Amniotic epithelial cell (primary cell): ENCODE measurements at places on chromosomes 5 and 9.
A peak's percentile ranks its signal among the peaks of the same experiment; 100 is the strongest.

GRCh38 chr9:75186767-75187380 lies 98.6 kb downstream of the OSTF1 start:
- DNase-seq = no peak

GRCh38 chr5:14316471-14316870 lies 173.3 kb downstream of the TRIO start:
- no peak for DNase-seq

DNA sequence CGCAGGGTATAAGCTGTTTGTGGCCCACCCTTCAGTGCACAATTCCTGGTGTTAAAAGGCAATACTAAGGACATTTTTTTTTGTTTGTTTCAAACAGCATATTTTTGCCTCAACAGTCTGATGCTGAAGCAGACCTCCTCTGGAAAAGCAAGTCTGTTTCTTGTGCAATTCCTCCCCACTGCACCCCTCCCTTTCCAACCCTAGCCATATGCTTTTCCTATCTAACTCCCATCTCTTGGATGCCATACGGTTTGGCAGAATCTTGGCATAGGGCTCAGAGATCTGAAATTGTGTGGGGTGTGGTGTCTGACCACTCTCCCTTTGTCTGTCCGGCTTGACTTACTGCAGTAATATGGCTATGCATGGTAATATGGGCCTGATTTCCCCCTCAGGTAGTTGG lies 161.6 kb downstream of the TMEM38B start:
- no peak for DNase-seq

GRCh38 chr5:57067597-57067924 lies 106.3 kb upstream of the GPBP1 start:
- DNase-seq = peak; percentile 15

DNA sequence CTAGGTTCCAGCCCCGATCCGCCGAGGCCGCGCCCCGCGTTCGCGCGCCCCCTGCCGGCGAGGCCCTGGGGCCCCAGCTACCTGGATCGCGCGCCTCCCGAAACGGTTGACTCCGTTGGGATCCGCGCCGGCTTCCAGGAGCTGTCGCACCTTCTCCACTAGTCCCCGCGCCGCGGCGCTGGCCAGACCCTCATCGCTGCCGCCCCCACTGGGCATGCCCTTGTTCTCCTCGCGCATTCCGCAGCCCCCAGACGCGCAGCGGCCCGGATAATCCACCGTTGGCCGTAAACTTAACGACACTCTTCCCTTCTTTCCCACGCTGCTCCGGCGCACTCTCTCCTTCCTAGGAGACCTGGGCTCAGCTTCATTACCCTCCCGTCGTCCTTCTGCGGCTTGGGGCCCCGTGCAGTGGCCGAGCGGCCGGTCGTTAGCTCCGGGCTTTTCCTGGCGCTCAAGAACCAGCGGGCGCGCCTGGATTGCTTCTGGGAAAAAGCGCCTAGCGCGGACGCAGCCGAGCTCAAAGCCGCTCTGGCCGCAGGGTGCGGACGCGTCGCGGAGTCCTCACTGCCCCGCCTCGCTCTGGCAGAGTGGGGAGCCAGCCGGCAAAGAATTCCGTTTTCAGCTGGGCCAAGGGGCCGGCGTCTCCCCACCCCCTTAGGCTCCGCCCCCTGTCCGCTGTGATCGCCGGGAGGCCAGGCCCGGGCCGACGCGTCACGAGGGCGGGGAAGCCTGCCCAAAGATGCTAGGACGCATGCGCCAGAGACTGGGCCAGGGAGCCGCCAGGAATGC lies at the start of gene CDKN2B:
TSS of gene CDKN2B (minus strand) at position 589 of the 789 bp plus-strand sequence. CDS start at position 237, 352 bp downstream.
- peak; percentile 91 for DNase-seq

DNA sequence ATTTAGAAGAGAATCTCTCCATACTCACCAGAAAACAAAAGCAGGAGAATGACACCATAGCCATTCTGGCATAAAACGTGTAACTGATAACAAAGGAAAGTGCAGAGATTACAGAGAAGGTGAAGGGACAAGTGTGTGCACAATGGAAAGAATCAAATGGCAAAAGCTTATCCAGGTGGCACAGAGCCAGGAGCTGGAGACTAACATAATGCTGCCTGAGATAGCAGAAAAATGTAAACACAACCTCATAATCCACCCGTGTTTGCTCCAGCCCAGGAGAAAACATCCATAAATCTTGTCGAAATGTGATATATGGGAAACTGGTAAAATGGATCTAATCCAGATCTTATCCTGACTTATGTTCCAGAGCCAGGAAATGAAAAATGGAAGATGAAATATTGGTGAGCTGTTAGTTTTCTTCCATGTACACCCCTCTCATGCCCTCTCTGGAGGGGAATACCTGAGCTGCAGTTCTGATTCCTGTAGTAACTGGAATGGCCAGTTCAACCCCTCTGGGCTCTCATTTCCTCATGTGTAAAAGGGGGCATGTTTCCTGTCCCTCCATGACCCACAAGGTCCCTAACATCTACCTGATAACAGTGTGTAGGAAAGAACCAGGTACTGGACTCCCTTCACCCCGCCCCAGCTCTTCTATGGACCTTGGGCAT lies 212.3 kb upstream of the DAPK1 start:
- DNase-seq = peak; percentile 94

DNA sequence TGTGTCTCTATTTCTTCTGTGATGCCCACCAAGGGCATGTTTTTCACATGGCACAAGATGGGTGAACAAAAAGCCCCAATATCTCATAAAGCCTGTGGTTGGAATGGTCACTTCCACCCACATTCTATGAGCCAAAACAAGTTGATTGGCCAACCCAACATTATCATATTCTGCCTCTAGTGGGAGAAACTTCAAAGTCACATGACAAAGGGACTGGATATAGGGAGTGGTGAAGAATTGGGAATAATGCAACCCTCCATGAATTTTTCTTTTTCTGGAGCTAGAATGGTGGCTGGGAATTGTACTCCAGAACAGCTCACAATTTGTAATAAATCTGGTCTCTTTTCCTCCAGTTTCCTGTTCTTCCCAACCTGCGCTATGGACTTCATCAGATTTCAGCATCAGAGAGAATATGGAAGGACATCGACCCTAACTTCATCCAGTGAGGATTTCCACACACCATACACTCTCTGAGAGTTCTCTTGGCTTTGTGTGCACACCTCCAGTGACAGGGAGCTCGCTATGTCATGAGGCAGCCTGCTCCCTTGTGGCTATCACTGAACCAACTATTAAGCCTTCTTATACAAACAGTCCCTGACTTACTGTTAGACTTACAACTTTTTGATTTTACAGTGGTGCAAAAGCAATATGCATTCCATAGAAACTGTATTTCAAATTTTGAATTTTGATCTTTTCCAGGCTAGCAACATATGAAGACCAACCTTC lies 12.0 kb upstream of the B4GALT1 start:
- no peak for DNase-seq

- DNase-seq = no peak
Measured at GRCh38 chr9:89442501-89442978, 55.4 kb downstream of the SEMA4D start.

DNA sequence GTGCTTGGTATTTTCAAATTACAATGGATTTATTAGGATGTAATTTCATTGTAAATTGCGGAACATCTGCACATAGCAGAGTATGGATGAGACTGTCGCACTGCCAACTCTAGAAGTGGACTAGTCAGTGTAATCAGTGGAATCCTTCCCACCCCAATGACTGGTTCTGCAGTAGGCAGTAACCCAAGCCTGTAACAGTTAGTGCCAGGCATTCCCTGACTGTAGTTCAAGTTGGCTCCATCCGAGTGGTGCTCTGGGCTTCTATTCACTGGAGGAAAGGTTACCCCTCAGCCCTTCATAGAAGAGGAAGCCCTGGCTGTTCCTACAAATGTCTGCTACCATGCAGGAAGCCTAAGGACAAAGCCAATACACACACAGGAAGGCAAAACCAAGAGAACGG lies 23.2 kb downstream of the AK3 start:
- no peak for DNase-seq

GRCh38 chr9:14960881-14961280 lies 50.7 kb upstream of the FREM1 start:
- DNase-seq = no peak

DNA sequence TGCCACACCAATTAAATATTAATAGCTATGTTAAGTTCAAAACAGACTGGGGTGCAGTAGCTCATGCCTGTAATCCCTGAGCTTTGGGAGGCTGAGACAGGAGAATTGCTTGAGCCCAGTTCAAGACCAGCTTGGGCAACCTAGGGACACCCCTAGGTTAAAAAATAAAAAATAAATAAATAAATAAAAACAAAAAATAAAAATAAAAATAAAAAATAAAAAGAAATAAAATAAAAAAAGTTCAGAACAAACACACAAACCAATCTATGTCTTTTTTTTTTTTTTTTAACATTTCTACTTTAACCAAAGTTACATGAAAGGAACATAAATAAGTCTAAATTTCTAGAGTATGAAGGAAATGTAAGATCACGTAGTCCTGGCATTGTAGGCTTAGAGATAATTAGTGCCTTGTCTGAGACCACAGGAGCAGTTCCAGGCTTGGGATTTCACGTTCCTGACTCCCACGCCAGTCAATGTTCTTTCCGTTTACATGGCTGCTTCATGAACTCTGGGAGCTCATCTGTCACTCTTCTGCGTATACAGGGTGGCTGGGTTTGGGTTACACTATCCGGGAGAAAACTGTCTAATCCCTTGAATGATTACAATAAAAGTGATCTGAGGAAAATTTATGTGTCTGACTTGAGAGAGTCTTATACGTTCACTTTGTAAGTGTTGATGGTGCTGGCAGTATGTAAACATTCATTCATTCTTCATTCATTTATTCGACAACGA lies 85.2 kb downstream of the KIAA1958 start:
- DNase-seq = peak; percentile 31

DNA sequence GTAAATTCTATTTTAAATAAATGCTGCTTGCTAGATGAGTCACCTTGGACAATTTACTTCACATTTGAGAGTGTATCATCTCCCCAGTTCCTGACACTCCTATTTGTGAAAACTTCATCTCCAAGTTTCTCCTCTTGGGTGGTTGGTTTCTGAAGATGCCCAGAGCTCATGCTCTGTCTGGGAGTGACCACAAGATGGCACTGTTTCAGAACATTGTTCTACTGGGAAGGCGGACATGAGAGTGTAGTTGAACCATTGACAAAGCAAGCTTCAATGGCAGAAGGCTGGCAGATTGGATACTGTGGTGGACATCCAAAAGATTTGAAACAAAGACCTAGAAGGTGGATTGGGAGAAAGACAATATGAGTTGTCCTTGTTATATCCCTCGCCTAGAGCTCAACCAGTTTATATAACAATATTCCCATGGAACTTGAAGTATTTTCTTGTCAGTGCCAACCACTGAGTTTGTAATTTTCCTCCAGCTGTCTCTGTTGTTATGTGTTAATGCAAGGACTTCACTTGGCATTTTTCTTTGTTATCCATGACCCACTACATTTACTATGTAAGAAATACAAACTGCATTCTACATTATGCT lies 234.3 kb upstream of the ANKH start:
- DNase-seq = peak; percentile 44

- DNase-seq = no peak
Measured at GRCh38 chr9:6598249-6598725, 47.2 kb downstream of the GLDC start.

GRCh38 chr9:126750941-126751725 lies 53.7 kb upstream of the ZBTB43 start:
- DNase-seq = no peak
